Pulmonary artery endothelial cell (primary cell): ENCODE measurements at places on chromosomes 16 and 17. TPM values are rescaled to one million over a fixed set of nuclear protein-coding genes. Genes with fewer than 3 reads are reported as not detected.

The GNGT2 gene
- total RNA-seq, result 0.86 and 1.3 TPM in 2 replicates

The CDT1 gene
- total RNA-seq, result 9.4 and 9.9 TPM in 2 replicates

The KRTAP9-3 gene
- total RNA-seq, result not detected in 2 replicates

The PRAC1 gene
- not detected in 2 replicates for total RNA-seq

The RND2 gene
- 0.35 and 0.46 TPM in 2 replicates for total RNA-seq

The CA7 gene
- not detected in 2 replicates for total RNA-seq

The ANKRD13B gene
- total RNA-seq, result 12.3 and 19.1 TPM in 2 replicates

The SLC16A6 gene
- 0.14 and 0.73 TPM in 2 replicates for total RNA-seq

The SMIM36 gene
- not detected in 2 replicates for total RNA-seq

The EFCAB5 gene
- 0.26 and 0.32 TPM in 2 replicates for total RNA-seq

The NTN3 gene
- total RNA-seq, result not detected in 2 replicates

The SPAG7 gene
- total RNA-seq, result 58.8 and 65.3 TPM in 2 replicates

The LASP1 gene
- 101 and 109 TPM in 2 replicates for total RNA-seq

The DNAJA3 gene
- 56.0 and 100 TPM in 2 replicates for total RNA-seq

The PIRT gene
- total RNA-seq, result not detected in 2 replicates

The KRTAP9-4 gene
- not detected in 2 replicates for total RNA-seq
